ENCODE measurements at places on chromosomes 1 and 21.

GRCh38 chr1:201295346-201295745, 12.0 kb downstream of the PKP1 start:
- DNase-seq, result no peak

GRCh38 chr1:16082283-16083038, 9.0 kb upstream of the FAM131C start:
- DNase-seq, result peak; percentile 81

GRCh38 chr1:119053917-119054316, 65.8 kb upstream of the TBX15 start:
- no peak for DNase-seq

- no peak for DNase-seq
Observed at GRCh38 chr21:39121600-39122355, 61.5 kb downstream of the PSMG1 start.
